Motor neuron (in vitro differentiated cells): ENCODE measurements at places on chromosomes 12 and 14. TPM values are rescaled to one million over a fixed set of nuclear protein-coding genes. Genes with fewer than 3 reads are reported as not detected.

DHRS2 gene
- 1.5 and 1.9 TPM in 2 replicates for total RNA-seq

NINJ2 gene
- 0.54 and 0.96 TPM in 2 replicates for total RNA-seq

CCDC91 gene
- total RNA-seq = 31.5 and 34.0 TPM in 2 replicates

WNT5B gene
- 8.8 and 10.7 TPM in 2 replicates for total RNA-seq

ANKRD9 gene
- 6.1 and 7.1 TPM in 2 replicates for total RNA-seq

DIO2 gene
- total RNA-seq = 0.11 and 0.19 TPM in 2 replicates

OVCH1 gene
- total RNA-seq = 0.30 and 0.71 TPM in 2 replicates

HOXC4 gene
- 45.0 and 46.9 TPM in 2 replicates for total RNA-seq

PTPN6 gene
- total RNA-seq = 0.90 and 3.7 TPM in 2 replicates

RFX4 gene
- 29.8 and 31.0 TPM in 2 replicates for total RNA-seq

MYO1H gene
- 0.52 and 0.60 TPM in 2 replicates for total RNA-seq

ARHGDIB gene
- total RNA-seq = 3.0 and 4.4 TPM in 2 replicates

GPR132 gene
- total RNA-seq = 0.47 and 1.1 TPM in 2 replicates

HNF1A gene
- 0.15 and 0.71 TPM in 2 replicates for total RNA-seq

GPR137C gene
- total RNA-seq = 19.7 and 20.4 TPM in 2 replicates

WNT1 gene
- total RNA-seq = not detected in 2 replicates

CLEC14A gene
- 0.78 and 0.95 TPM in 2 replicates for total RNA-seq

TAS2R9 gene
- 0.42 TPM in 1 of 2 replicates, not detected in the other for total RNA-seq

ISCU gene
- total RNA-seq = 74.0 and 74.7 TPM in 2 replicates

MMP17 gene
- 52.3 and 72.9 TPM in 2 replicates for total RNA-seq

RERGL gene
- 0.43 TPM in 1 of 2 replicates, not detected in the other for total RNA-seq

TEX52 gene
- 0.52 TPM in 1 of 2 replicates, not detected in the other for total RNA-seq

LRTM2 gene
- 0.07 and 0.15 TPM in 2 replicates for total RNA-seq

VWF gene
- under 0.01 and 0.63 TPM in 2 replicates for total RNA-seq

INSM2 gene
- 6.8 and 6.9 TPM in 2 replicates for total RNA-seq

IFT43 gene
- total RNA-seq = 30.9 and 38.4 TPM in 2 replicates

MIPOL1 gene
- total RNA-seq = 11.0 and 12.0 TPM in 2 replicates

C12orf54 gene
- total RNA-seq = 0.63 TPM in 1 of 2 replicates, not detected in the other

KRT5 gene
- total RNA-seq = not detected in 2 replicates

SMAGP gene
- total RNA-seq = 2.2 and 2.8 TPM in 2 replicates

OTOGL gene
- total RNA-seq = 6.7 and 8.0 TPM in 2 replicates

MIP gene
- 0.45 and 0.68 TPM in 2 replicates for total RNA-seq

KRT75 gene
- total RNA-seq = 0.34 TPM in 1 of 2 replicates, not detected in the other

TMEM253 gene
- total RNA-seq = 0.73 and 2.5 TPM in 2 replicates

POMT2 gene
- total RNA-seq = 18.6 and 19.7 TPM in 2 replicates

PLD4 gene
- total RNA-seq = 0.72 and 1.7 TPM in 2 replicates

VRTN gene
- 1.0 TPM in 1 of 2 replicates, not detected in the other for total RNA-seq

IL22 gene
- total RNA-seq = not detected in 2 replicates

KLRF1 gene
- total RNA-seq = 0.11 TPM in 1 of 2 replicates, not detected in the other

TAMALIN gene
- total RNA-seq = 11.3 and 14.7 TPM in 2 replicates

LAG3 gene
- 1.1 and 1.6 TPM in 2 replicates for total RNA-seq

ATXN3 gene
- 32.8 and 38.5 TPM in 2 replicates for total RNA-seq

TAS2R14 gene
- 3.3 and 3.5 TPM in 2 replicates for total RNA-seq

SDR39U1 gene
- 52.7 and 62.3 TPM in 2 replicates for total RNA-seq

RAD9B gene
- 0.36 and 0.59 TPM in 2 replicates for total RNA-seq

TSHR gene
- total RNA-seq = 0.27 and 0.41 TPM in 2 replicates
